ENCODE measurements at places on chromosomes 12 and 14. TPM values are rescaled to one million over a fixed set of nuclear protein-coding genes. Genes with fewer than 3 reads are reported as not detected.

MFAP5 gene
- polyA plus RNA-seq, result 11.9 TPM

FAM222A gene
- 6.3 TPM for polyA plus RNA-seq

DDX11 gene
- polyA plus RNA-seq, result 56.1 TPM

PYM1 gene
- polyA plus RNA-seq, result 36.5 TPM

STYK1 gene
- polyA plus RNA-seq, result 1.7 TPM

GARIN6 gene
- polyA plus RNA-seq, result not detected

LTBP2 gene
- polyA plus RNA-seq, result 96.5 TPM

BMAL2 gene
- polyA plus RNA-seq, result 3.0 TPM

SRRM4 gene
- polyA plus RNA-seq, result 0.19 TPM

PTPRB gene
- 20.9 TPM for polyA plus RNA-seq

GPR84 gene
- not detected for polyA plus RNA-seq

TSHR gene
- polyA plus RNA-seq, result 0.14 TPM

ZNF641 gene
- 28.6 TPM for polyA plus RNA-seq

PLCZ1 gene
- polyA plus RNA-seq, result 0.61 TPM

IL26 gene
- not detected for polyA plus RNA-seq

TAS2R30 gene
- 0.19 TPM for polyA plus RNA-seq

GDF3 gene
- polyA plus RNA-seq, result 0.68 TPM

MEG3 gene
- 132 TPM for polyA plus RNA-seq

GRCh38 chr12:65497660-65498059 lies 219.2 kb downstream of the MSRB3 start:
- no peak for DNase-seq

DNA sequence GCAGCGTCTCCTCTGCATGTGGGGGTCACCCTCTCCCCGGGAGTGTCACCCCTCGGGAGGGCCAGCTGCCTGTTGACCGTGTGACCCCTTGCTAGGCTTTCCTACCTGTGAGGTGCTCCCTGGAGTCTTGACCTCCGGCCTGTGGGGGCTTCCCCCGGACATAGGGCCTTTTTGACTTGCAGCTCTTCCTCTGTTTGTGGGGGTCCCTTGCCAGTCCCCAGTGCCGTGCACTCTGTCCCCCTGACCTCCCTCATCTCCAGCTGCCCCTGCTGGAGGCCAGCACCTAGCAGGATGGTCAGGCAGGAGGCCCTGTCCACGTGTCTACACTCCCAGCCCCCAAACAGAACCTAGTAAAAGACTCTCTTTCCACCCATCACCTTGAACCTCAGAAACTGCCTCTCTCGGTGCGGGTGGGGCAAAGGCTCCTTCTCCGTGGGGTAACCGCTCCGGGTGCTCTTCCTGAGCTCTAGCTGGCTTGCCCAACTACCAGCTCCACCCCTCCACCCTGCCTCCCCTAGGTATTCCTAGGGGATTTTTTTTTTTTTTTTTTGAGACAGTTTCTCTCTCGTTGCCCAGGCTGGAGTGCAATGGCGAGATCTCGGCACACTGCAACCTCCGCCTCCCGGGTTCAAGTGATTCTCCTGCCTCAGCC lies 810 bp downstream of the AACS start:
- no peak for DNase-seq

GRCh38 chr14:69664865-69665526 lies 53.6 kb downstream of the SUSD6 start:
- DNase-seq, result no peak

- DNase-seq, result no peak
Measured at GRCh38 chr12:104963757-104964156, 5.7 kb upstream of the SLC41A2 start.

DNA sequence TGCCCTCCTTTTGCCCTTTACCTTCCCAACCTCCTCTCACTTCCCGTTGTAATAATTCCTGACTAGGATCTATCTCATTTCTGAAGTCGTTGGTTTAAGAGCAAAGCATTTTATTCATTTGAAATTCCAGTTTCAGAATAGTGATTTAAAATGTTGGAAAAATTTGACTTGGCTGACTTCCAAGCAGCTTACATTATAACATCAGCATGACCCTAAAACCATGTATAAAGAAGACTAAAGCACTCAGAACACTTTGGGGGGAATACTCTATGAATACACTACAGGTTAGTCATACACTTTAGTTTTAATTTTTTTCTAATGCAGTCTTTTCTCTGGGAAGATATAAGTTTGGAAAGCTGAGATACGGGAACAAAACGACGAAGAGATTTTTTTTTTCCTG lies 161.1 kb downstream of the BTG1 start:
- no peak for DNase-seq

- no peak for DNase-seq
Measured at GRCh38 chr12:51028126-51028812, 2.1 kb upstream of the SLC11A2 start.

GRCh38 chr12:110023059-110023980 lies 24.1 kb downstream of the ANKRD13A start:
- DNase-seq, result no peak

DNA sequence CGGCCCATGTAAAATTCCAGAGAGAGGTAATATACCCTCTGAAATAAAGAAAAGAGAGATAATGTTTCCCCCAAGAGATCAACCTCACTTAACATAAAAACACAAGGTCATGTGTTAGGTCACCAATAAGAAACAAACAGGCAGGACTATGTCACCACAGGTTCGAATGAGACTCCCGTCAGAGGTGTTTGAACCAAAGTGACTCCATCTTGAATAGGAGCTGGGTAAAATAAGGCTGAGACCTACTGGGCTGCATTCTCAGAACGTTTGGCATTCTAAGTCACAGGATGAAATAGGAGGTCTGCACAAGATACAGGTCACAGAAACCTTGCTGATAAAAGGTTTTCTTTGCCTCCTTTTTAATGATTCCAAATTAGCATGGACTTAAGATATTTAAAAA lies 6.5 kb downstream of the PYGL start:
- DNase-seq, result no peak

DNA sequence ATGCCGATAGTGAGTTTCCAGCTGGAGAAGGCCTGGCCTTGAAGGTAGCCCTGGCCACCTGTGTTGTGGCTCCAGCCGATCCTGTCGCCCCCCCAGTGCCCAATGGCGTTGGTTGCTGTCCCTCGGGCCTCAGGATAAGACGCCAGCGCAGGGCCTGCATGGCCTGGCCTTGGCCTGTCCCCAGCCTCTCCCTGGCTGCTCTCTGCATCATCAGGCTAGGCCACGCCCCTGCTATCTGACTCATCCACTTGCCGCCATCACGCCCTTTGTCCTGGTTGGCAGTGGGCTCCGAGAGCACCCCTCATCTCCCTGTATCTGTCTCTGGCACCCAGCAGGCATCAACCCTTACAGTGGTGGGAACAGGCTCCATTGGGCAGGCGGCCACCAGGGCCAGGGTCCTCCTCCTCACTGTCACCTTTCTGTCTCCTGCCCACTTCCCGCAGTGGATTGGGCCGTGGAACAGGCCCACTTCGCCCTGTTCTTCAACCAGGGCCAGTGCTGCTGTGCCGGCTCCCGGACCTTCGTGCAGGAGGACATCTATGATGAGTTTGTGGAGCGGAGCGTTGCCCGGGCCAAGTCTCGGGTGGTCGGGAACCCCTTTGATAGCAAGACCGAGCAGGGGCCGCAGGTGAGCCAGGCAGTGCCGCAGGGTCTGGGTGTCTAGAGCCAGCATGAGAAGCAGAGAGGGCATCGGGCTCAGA lies 25.6 kb downstream of the ALDH2 start:
- DNase-seq, result no peak

DNA sequence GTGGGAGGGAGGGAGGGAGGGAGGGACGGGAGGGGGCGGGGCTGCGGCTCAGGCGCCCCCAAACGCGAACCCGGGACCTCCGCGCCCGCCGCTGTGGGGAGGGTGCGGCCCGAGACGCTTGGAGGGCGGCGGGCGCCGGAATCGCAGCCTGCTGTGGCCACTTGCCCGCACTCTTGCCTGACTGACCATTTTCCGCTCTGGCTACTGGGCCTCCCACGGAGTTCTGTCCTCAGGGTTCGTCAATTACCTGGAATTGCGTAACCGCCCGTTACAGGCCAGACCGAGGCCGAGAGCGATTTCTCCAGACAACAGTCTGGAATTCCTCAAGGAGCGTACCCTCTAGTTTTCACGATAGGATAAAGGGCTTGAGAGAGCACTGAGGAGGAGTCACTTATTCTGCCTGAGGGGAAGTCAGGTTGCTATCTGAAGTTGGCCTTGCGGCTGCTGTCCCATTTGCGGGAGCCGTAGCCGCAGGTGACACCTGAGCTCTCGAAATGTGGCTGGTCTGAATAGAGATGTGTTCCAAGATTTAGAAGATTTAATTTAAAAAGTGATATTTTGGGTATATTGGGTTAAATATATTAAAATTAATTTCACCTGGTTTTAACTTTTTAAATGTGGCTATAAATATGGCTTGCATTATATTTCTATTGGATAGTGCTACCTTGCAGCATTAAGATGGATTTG lies 446 bp upstream of the ZNF641 start:
- DNase-seq, result peak; percentile 53

GRCh38 chr12:123021688-123022604 lies 41.5 kb downstream of the ARL6IP4 start:
- no peak for DNase-seq

- DNase-seq, result no peak
Measured at GRCh38 chr14:66405158-66405557, 81.0 kb upstream of the CCDC196 start.

DNA sequence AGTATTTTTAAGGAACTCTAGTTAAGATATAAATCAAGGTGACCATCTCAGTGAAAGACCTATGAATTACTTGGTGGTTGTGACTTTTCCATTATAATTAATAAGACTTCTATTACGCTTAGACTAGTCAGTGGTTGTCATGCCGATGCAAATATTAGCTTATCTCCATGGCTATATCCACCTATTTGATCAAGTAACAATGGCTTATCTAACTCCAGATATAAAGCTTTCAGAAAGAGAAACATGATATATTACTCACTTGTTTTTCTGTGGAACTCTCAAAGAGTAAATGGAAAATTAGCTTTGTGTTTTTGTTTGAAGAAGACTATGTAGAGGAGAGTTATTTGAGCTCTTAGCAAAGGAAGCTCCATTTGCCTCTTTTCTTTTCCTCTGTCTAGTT lies 323.8 kb upstream of the DCN start:
- no peak for DNase-seq

DNA sequence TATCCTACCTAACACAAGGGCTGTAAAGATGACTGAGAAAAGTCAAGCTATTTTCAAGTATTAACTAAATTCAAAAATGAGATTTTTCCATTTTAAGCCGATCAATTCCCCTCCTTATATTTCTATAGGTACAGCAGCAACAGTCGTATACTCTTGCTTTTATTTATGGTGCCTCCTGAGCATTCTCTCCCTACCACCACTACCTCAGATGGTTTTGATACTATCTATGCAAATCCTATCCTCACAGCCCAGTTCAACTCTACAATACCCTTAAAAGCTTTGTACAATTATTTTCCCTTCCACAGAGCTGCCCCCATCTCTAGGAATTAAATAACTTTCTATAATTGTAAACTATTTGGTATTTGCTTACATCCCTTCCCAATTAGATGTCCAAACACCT lies 52.1 kb downstream of the GALC start:
- DNase-seq, result no peak

GRCh38 chr14:83085136-83085535 lies 1551.5 kb upstream of the SEL1L start:
- no peak for DNase-seq

DNA sequence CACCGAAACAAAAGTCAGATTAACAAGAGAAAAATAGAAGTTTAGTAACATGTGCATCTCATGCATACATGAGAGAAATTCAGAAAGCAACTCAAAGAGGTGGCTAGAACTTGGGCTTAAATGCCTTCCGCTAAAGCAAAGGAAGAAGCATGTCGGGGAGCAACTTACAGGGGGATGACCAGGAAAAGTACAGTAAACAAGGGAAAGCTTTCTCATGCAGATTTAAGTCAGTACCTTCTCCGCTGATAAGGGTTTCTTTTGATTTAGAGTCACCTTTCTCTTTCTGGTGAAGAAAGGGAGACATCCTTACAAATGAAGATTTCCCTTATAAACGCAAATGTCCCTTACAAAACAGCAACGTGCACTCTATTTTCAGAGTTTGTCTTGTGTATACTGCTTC lies 6.0 kb upstream of the RNASE6 start:
- no peak for DNase-seq

DNA sequence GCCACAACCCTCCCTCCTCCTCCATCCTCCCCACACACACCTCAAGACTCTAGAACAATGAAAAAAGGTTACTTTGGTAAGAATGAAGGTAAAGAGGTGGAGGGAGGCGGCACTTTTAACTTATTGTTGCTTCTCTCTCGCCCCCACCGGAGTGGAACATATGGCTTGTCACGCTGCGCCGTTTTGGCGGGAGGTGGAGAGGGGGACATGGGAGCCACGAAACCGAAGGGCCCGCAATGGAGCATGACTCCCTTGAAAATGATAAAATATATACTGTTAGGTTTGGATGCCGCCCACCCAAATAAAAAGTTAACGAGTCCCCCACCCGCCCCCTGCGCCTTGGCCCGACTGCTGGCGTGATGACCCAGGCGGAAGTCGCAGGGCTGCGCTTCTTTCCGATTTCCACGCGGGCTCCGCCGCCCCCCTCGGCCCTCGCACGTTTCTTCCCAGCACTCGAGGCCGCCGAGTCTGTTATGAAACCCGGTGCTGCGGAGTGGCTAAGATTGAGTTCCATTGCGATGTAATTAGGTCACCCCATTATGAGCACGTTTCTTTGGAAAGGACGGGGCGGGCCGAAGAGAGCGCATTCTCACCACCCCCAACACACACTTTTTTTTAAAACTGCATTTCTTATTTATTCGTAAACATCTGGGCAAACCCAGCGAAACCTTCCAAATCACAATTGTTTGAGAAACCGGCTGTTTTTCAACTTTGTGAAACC lies 1.4 kb upstream of the ZFP36L1 start:
- peak; percentile 69 for DNase-seq

- DNase-seq, result no peak
Measured at GRCh38 chr12:61536525-61536924, 723.7 kb upstream of the USP15 start.

- no peak for DNase-seq
Measured at GRCh38 chr14:100222224-100223093, 16.5 kb upstream of the YY1 start.

DNA sequence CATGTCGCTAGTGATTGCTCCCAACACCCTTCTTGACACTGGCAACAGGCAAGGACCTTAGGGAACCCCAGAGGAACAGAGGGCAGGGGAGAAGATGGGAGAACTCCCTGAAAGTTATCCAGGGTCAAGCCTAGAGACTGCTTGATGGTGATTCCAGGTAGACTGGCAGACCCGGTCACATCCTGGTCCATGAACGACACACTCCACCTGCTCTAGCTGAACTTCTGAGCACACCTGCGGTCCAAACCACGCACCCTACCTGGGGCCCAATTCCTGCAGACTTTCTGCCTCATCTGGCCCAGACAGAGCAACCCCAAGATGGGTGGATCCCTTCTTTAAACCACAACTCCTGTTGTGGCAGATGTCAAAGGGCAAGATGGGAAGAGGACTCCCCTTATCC lies 34.2 kb downstream of the NCKAP5L start:
- DNase-seq, result no peak

- no peak for DNase-seq
Measured at GRCh38 chr12:42524716-42525115, 64.8 kb downstream of the PRICKLE1 start.

- no peak for DNase-seq
Measured at GRCh38 chr14:104550340-104550860, 29.2 kb upstream of the C14orf180 start.

GRCh38 chr12:132151145-132151765 lies 7.0 kb downstream of the NOC4L start:
- DNase-seq, result no peak

All from left renal pelvis (tissue), 4 donors.